Endothelial cell of umbilical vein (primary cell): ENCODE measurements at places on chromosomes 16 and 17. TPM values are rescaled to one million over a fixed set of nuclear protein-coding genes. Genes with fewer than 3 reads are reported as not detected.

Gene PYCARD
- total RNA-seq, result 19.1 and 23.0 TPM in 2 replicates

- DNase-seq, result no peak
Measured at GRCh38 chr17:79485991-79486390, 124.9 kb downstream of the RBFOX3 start.

DNA sequence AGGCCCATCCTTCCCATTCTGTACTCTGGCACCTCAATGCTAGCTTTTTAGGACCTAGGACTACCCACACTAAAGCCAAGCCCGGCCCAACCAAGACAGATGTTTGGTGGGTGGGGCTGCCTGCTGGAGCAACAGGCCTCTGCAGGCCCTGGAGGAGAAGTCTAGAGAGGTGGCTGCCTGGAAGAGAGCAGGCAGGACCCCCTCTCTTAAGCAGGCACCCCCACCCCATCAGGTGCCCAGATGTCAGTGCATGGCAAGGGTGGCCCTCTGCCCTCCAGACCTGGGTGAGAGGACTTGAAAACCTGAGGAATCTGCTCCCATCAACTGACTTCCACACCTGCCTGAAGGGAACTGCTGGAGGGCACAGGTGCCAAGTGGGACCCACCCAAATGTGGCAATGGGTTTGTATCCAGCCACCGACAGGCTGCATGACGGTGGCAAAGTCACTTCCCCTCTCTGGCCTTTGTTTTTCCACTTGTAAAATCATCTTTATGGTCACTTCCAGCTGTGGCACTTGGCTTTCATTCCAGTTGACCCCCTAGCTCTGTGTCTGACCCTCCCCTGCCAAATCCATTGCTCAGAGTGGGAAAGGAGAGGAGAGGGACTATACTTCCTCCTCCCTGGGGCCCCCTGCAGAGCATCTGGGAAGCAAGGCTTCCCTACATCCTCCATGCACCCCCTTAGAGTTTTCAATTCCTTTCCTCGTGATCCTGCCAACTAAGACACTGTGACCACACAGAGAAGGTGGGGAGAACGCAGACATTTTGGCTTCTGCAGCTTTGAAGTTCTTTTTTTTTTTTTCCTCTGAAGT is 1.7 kb upstream of the STAT5A start:
- no peak for DNase-seq

DNA sequence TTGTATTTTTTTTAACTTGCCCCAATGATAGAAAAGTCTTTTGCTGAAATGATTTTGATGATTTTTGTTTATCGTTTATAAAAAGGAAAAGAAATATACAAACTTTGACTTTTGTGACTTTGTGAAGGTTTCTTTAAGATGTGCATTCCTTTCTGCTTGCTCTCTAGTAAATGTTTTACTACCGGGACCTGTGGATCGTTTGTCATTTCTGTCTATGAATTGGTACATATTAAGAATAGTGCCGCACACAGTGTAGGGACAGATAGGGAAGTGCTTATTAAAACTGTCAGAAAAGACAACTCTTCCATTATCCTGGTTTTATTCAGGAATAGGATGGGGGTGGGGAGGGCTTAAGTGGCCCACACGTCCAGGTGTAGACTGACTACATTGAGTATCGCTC is 8.1 kb upstream of the PSMC5 start:
- DNase-seq, result no peak

GRCh38 chr16:55100100-55100499 is 169.4 kb downstream of the IRX5 start:
- DNase-seq, result no peak

- peak; percentile 62 for DNase-seq
Measured at GRCh38 chr16:82626791-82627261, at the start of gene CDH13. Gene CDH13 (plus strand): TSS chr16:82626969.
